ENCODE measurements at places on chromosomes 4 and X.

- DNase-seq = no peak
These were observed 25.3 kb upstream of the ZMAT1 start for GRCh38 chrX:101957174-101957573.

GRCh38 chr4:87255755-87256154, 35.3 kb upstream of the KLHL8 start:
- no peak for DNase-seq

- no peak for DNase-seq
These were observed 333.8 kb downstream of the ANK2 start for GRCh38 chr4:113383111-113383785.

DNA sequence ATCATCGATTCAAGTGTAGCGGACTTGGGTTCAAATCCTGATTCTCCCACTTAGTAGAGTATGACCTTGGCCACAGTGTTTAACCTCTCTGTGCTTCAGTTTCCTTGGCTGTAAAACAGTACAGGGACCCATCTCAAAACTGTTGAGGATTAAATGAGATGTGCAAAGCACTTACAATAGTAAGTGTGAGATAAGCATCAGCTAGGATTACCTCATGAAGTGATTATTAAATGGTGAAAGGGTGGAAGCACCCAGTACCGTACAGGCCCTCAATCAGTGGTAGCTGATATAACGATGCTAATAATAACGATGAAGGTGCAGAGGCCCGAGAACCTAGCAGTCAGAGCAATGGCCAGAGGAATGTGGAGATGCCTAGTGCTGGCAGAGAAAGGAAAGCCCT, 45.1 kb downstream of the PRPS1 start:
- no peak for DNase-seq

- DNase-seq = no peak
These were observed 8.2 kb downstream of the SLC38A5 start for GRCh38 chrX:48461830-48462229.
